Cerebellum (tissue), 4 donors: ENCODE measurements at places on chromosomes 1 and 21.

- no peak for DNase-seq
These were observed 19.3 kb downstream of the PRKACB start for GRCh38 chr1:84163123-84163931.

GRCh38 chr1:84853741-84854721, 39.0 kb downstream of the LPAR3 start:
- no peak for DNase-seq

- DNase-seq: no peak
These were observed 176.5 kb upstream of the ST6GALNAC5 start for GRCh38 chr1:76690766-76691165.

DNA sequence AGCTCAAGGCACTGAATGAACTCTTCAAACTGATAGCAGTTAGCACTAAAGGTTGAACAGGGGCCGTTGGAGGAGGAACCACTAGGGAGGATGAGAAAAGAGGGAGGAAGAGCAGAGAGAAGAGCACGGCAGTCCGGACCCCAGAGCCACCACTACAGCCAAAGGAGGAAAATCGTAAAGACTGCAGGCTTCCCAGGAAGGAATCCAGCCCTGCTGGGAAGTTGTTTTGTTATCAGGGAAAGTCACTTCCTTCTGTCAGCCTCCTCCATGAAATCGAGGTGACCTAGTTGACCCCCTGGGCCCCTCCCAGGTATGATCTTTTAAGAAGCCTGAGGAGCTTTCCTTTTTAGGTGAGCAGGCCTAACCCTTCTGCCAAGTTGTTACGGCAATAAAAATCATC, 88.2 kb downstream of the PBX1 start:
- DNase-seq: no peak

DNA sequence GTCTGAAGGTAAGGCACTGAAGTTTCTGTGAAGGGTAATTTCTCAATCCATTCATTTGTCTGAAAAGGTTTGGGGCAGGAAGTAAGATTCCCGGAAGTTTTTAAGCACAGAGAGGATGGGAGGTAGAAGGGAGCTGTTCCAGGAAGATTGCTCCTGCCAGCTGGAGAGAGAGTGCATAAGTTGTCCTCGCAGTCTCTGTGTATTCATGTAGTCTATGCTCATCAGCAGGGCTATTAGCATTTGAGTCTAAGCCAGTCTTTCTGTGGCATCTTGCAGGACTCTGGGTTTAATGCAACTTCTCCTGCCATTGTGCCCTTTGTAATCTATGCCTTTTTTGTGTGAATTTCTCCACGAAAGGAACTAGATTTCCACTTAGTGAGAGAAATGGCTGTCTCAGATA, 140.8 kb upstream of the FGGY start:
- DNase-seq: no peak

- no peak for DNase-seq
These were observed 31.9 kb downstream of the WNT9A start for GRCh38 chr1:227915564-227916553.

GRCh38 chr1:98421085-98421435, 240.5 kb upstream of the SNX7 start:
- DNase-seq: no peak

- DNase-seq: no peak
These were observed 79.2 kb downstream of the RNF220 start for GRCh38 chr1:44484155-44484688.

- DNase-seq: no peak
These were observed 6.0 kb downstream of the TFF1 start for GRCh38 chr21:42360317-42360716.

DNA sequence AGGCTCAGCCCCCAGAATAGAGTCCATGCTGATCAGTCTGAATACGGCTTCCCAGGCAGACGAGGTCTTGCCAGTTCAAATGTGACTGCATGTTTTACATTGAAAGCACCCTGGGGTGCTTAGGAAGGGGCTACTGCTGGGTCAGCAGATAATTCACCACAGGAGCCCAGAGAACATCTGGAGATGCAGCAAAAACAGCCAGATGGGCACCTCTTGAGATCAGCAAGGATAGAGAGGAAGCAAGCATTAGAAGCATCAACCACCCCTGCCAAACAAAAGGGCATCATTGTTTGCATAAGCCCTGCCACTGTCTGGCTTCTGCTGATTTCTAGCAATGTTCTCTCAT, 403.1 kb downstream of the RRAGC start:
- DNase-seq: no peak

- DNase-seq: no peak
These were observed 321.6 kb upstream of the LRRC7 start for GRCh38 chr1:69246109-69246508.

DNA sequence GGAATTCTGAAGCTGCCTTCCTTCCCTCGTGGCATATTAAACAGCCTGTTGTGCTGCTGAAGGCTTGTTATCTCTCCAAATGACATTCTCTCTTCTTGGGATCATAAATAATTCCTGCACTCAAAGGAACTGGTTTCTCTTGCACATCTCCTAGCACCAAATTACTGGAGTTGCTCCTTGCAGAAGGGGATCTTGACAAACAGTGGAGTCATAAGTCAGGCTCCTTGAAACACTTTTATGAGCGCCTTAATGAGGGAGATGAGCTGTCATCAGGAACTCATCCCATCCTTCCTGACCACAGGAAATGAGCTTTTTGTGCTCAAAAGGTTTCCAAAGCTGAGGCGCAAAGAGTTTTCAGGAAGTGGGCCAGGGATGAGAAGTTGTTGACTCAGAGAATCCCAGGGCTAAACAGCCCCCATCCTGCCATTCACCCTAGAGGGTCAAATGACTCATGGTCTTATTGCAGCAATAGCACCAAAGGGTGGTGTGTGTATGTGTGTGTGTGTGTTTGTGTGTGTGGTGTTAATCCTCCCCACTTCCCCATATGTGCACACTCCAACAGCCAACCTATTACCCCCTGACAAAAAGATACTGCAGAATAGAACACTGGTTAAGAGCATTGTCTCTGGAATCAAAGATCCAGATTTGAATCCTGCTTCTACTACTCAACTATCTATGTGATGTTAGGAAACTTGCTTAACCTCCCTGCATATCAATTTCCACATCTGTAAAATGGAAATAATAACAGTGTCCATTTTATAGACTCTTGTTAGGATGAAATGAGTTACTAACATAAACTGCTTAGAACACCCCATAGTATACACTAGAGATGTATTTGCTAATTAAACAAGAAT, 2.8 kb upstream of the PHC2 start:
- no peak for DNase-seq

DNA sequence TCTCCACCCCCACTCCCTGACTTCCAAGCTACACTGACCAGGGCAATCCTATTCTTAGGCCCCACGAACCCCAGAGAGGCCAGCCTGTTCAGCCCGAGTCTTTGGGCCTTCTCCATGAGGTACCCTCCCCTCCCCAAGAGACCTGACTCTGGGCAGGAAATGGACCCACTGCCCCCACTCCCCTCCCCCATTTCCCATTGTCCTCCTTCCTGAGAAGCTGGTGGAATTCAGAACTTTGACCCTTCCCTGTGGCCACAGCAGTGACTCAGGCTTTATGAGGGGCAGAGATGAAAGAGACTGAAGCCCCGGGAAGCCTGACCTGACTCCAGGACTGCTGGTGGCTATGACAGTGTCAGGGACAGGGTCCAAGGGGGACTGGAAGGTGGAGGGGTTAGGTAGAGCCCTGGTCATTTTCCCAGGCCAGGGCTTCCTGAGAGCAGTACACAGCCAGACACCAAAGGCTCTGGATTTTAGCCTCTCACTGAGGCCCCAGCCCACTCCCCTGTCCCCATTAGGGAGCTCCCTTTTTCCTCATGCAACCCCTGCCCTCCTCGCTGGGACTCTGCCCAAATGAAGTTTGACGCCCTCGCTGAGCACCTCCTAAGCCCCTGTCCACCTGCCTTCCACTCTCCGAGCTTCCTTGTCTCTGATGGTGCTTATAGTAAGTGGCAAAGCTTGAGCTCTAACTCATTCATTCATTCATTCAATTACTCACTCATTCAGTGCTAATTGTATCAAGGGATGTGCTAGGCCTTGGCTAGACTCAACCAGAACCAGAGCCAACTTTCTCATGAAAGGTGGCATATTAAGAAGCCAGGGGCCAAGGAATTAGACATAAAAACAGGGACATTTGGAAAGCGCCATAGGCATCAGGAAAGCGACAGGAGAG, 3.0 kb downstream of the CRYBG2 start:
- no peak for DNase-seq

DNA sequence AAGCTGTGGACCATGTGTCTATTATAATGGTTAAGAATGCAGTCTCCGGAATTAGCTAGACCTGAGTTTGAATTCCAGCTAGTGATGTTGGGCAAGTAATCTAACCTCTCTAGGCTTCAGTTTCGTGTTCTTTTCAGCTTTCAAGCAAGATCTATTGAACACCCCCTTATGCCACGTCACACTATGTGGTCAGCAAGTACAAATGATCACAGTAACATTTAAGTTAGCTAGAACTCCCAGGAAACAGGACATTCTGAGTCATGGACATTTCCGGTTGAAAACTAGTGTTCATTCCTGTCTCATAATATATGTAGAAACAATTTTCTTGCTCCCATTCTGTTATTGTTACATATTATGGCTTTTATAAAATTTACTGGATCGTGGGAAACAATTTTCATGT, 34.0 kb upstream of the NHLH2 start:
- no peak for DNase-seq

- no peak for DNase-seq
These were observed 27.2 kb upstream of the TSPAN2 start for GRCh38 chr1:115116512-115116911.

- DNase-seq: no peak
These were observed 11.9 kb downstream of the FGGY start for GRCh38 chr1:59308839-59309238.
